ENCODE measurements at places on chromosomes 7 and 10. TPM values are rescaled to one million over a fixed set of nuclear protein-coding genes. Genes with fewer than 3 reads are reported as not detected.

GRCh38 chr7:156327916-156328315 lies 312.7 kb upstream of the RNF32 start:
- DNase-seq: no peak

GRCh38 chr10:63920926-63921325 lies 399.7 kb downstream of the REEP3 start:
- DNase-seq: no peak

- no peak for DNase-seq
These were observed 159.0 kb downstream of the PLXNA4 start for GRCh38 chr7:132417103-132417906.

DNA sequence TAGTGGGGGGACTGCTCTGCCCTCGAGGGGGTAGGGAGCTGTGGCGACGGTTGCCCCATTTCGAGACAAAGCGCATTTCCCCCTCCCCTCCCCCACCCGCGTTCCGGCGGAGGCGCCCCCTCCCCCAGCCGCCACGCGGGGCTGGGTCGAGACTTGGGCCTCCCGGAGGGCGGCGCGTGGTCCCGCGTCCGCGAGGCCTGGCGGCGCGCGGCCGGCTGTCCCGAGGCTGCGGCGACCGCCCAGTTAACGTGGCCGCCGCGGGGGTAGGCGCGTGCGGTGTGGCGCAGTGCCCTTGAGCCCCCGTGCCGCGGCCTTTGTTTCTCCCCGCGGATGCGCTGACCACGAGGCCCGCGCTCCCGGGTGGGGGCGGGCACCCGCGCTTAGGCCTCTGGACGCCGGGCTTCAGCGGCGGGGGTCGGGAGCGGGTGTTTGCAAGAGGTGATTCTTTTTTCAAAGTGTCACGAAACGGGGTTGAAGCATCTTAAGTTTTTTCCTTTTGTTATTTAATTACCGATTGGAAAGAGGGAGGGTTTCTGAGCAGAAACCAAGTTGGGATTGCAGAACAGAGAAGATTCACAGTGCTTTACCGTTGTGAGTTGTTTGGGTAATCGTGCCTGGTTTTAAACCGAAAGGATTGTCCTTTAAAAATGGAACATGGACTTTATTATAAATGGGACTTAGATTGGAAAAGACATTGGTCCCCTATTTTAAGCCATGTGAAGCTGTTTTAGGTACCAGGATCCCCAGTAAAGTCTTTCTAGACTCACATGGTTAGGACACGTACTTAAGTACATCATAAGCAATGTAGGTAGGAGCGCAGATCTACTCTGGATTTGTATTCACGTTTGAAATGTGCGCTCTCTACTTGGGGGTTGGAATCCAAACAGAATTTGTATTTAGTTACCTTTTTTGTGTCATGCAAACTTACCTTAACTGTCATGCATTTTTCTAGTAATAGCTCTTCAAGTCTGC lies 760 bp downstream of the CBX3 start:
- DNase-seq: no peak

DNA sequence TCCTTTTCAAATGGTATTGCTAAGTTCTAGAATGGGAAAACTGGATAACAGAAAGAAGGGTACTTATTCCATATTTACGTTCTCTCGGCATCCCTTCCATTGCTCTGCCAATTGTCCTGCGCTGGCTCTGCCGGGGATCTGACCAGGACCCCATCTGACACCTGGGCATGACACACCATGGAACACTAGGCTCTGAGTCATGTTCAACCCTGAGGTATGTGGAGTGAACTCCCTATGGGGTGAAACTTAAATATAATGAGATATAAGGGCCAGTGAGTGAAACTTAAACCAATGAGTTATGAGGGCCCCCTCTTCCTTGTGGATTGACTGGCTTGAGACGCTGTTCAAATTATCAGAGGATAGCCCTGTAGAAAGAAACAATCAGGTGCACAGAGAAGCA lies 55.1 kb upstream of the ZEB1 start:
- DNase-seq: no peak

DNA sequence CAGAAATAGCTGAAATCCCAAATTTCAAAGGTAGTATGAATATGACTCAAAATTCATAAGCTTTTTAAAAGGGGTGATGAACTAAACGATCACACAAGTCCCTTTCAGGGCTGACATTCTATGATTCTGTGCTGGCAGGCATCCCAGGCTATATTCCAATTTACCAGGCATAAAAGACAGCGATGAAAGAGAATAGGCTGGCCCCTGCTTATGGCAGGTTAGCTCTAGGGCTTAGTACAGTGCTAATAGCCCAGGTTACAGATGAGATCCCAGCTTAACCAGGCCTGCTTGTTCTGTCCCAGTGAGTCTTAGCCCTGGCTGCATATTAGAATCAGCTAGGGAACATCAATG lies 56.4 kb downstream of the CDHR3 start:
- DNase-seq: no peak

ETV1 gene
- polyA plus RNA-seq: 5.4 TPM

SPAG6 gene
- polyA plus RNA-seq: not detected
